Activated naive CD8-positive, alpha-beta T cell treated with anti-CD3 and anti-CD28 coated beads, Interleukin-2, amount 50 U/mL, for 24 hours (primary cell): ENCODE measurements at places on chromosomes 2 and 18.

DNA sequence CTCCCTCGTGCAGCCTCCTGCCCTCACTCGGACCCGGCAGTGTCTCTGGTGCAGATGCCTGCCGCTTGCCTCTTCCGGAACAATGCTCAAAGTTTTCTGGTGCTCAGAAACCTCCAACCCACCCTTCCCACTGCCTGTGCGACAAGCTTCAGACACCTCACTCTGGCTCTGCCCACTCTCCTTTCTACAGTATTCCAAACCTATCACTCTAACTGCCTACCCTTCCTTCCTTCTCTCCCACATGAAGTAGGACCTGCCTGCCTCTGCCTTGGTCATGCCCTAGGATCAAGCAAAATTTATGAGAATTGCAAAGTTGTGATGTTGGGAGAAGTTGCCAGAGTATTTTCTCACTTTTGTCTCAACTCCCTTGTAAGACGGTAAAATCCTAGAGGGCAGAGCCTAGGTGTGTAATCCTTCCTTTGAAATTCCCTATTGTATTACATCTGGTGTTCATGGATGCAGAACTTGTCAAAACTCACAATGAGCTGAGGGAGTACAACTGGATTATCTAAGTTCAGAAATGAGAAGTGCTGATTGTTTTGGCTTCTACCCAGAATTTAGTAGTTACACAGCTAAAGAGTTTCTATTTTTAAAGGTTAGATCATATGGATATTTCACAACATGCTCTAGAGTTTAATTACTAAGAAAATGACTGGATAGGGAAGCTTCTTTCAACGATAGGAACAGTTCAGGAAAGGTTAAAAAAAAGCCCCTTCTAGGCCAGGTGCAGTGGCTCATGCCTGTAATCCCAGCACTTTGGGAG is 7.2 kb downstream of the NPC1 start:
- no peak for DNase-seq

DNA sequence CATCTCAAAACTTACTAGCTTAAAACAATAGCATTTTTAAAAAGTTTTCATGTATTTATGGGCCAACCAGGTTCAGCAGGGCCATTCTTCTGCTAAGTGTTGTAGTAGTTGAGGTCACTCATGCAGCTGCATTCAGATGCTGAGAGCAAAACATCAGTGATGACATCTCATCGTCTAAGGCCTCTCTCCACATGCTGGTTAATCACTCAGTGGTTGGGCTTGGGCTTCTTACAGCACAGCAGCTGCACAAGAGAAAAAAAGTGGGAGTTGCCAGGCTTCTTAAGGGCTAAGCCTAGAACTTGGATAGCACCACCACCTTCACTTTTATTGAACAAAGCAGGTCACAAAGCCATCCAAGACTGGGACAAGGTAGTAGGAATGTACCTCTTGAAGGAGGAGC is 190.3 kb downstream of the IRS1 start:
- DNase-seq, result no peak

- no peak for DNase-seq
Measured at GRCh38 chr2:18118703-18119102, 240.2 kb downstream of the KCNS3 start.

GRCh38 chr2:30577151-30577550 is 130.1 kb downstream of the LCLAT1 start:
- no peak for DNase-seq

DNA sequence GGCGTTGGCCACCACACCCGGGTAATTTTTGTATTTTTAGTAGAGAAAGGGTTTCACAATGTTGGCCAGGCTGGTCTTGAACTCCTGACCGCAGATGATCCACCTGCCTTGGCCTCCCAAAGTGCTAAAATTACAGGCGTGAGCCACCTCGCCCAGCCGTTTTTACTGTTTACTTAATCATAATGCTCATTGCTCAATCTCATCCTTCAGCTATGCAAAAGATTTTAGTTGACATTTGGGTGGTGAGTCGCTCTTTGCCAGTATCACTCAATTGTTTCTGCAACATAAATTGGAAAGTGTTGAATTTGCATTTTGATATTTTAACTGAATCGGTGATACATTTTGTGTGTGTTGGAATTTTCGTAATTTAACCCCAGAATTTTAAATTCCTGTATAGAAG is 7.8 kb upstream of the ZNF532 start:
- no peak for DNase-seq

GRCh38 chr2:128448331-128449225 is 129.9 kb upstream of the HS6ST1 start:
- no peak for DNase-seq

DNA sequence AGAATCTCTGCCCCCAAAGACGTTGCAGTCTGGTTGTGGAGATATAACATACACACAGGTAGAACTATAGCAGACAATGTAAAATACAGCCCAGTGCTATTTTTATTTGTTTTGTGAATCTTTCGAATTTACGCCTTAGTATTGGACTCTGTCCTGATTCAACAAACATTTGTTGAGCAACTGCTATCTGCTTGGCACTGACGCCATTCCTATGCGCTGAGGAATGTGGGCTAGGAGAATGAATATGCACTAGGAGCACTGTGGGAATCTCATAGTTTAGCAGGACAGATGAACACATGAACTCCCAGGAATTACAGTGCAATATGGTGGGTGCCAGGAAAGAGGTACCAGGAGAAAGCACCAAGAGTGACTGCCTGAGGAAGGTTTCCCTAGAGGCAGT is 181.7 kb upstream of the SIX3 start:
- no peak for DNase-seq

GRCh38 chr2:39128919-39129391 is 8.1 kb upstream of the SOS1 start:
- DNase-seq, result peak; percentile 61

DNA sequence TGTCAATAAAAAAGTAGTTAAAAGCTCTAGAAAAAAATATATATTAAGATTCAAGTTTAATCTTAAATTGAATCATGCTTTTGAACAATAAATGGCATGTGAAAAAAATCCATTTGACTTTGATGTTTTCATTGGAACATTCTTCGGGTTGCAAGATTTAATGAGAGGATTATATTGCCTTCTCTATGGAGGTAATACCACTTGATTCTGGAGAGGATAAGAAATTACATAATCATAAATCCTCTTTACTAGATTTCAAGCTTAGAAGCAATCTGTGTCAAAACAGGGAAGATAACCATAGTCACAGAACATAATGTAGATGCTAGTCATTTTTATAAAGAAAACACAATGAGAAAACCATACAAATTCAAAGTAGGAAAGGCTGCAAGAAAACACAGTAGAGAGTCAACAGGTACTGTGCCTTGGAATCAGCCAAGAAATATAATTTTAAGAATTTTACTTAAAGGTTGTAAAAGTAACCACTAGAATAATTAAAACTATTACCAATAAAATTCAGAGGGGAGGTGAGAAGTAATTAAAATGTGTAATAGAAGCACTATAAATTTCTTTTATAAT is 18.7 kb upstream of the MAPRE2 start:
- DNase-seq, result no peak

GRCh38 chr2:140551287-140551686 is 1579.5 kb downstream of the LRP1B start:
- DNase-seq, result no peak

DNA sequence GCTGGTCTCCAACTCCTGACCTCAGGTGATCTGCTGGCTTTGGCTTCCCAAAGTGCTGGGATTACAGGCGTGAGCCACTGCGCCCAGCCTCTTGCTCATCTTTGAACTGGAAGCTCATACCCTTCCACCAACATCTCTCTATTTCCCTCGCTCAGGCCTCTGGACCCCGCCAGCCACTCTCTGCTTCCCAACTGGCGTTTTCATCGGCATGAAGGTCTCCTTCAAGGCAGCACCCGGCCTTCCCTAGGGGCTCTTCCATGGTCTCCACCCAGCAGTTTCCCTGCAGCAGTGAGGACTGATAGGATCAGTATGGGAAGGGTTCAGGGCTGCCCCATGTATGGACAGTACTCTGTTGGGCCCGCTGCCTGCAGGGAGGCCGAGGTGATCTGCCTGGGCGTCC is 65.8 kb upstream of the HS6ST1 start:
- no peak for DNase-seq

DNA sequence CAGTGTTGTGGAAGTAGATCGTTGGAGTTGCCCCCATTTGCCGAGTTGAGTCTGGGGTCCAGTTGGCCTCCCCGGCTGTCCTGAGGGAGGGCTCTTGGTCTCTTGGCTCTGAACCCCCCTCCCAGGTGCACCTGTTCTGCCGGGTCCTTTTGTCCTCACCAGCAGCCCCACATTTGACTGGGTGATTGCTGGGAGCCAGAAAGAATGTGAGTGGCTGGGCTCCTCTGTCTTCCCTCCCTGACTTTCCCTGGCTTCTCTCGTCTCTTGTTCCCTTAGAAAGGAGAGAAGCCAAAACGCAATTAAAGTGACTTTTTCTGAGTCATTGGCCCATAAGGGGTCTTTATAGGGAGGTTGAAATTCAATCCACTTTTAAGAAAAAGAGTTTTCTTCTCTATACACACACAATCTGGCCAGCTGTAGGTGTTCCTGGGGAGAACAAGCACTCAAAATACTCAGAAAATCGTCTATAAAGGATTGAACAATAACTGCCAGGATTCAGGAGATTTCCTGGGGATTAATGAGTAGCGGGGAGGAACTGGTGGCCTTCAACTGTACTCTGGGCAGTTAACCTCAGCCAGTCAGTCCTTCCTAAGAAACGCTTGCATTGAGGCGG is 131.0 kb downstream of the TMEM182 start:
- DNase-seq, result no peak

DNA sequence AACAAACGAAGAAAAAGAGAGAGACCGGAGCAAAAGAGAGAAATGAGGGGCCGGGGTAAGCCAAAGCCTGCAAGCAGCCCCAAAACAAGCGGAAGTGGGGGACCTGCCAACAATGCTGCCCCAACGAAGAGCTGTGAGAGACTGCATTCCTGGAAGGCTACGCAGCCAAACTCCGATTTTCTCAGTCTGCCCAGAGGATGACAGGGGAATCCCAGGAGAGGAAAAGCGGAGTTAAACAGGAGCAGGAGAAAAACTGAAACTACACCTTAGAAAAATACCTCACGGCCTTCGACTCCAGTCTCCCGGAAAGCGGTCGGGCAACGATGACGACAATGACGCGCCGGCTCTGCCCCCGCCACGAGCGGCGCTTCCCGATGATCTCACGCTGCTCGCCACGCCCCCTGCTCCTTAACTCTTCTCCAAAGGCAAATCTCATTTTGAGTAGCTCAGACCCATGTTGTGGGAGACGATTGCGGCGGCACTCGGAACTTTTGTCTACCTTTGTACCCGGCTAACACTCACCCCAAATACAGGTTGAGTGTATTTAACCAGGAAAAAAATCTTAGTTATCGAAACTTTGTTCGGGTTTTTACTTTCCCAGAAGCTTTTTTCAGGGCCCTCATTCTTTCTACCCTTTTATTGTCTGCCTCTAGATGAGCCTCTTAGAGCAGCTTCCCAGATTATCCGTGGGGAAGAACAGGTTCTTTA is at the start of gene C1D:
C1D (minus strand) TSS at position 325 of the 708 bp plus-strand sequence. CDS start 15,694 bp downstream, outside the sequence.
- DNase-seq, result peak; percentile 97

- no peak for DNase-seq
Measured at GRCh38 chr2:41400088-41400665, 647.6 kb upstream of the PKDCC start.

GRCh38 chr18:59308938-59309260 is 9.6 kb downstream of the CPLX4 start:
- DNase-seq, result no peak
